ENCODE measurements at places on chromosomes 5 and 9. TPM values are rescaled to one million over a fixed set of nuclear protein-coding genes. Genes with fewer than 3 reads are reported as not detected.

The MSX2 gene
- not detected for total RNA-seq

The GNA14 gene
- not detected for total RNA-seq

The IL3 gene
- 0.25 TPM for total RNA-seq

The FBXO10 gene
- total RNA-seq: 3.6 TPM

GRCh38 chr5:150376799-150377771 is 19.6 kb downstream of the TCOF1 start:
- DNase-seq: no peak
- no peak overlapping the region for H3K4me3 ChIP-seq
- no peaks in the 10 kb centered on the region for H3K27me3 ChIP-seq
- H3K4me1 ChIP-seq: peaks cover 9% of the 10 kb centered on the region
- H3K36me3 ChIP-seq: peaks cover 51% of the 10 kb centered on the region

The IRX1 gene
- total RNA-seq: not detected

DNA sequence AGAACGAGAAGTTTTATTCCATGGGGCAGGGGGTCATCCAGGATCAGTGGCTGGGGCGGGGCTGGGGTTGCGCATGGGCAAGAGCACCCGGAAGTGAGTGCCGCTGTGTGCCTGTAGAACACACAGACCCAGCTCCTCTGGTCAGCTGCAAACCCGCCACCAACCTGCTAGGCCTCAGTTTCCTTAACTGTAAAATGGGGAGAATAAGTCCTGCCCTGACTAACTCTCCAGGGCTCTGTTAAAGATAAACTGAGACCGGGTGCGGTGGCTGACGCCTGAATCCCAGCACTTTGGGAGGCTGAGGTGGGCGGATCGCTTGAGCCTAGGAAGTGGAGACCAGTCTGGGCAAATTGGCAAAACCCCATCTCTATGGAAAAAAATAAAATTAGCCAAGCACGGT is 152.2 kb downstream of the GABBR2 start:
- no peak for DNase-seq
- H3K36me3 ChIP-seq: no peaks in the 10 kb centered on the region
- H3K27ac ChIP-seq: no peak overlapping the region
- no peak overlapping the region for H3K4me3 ChIP-seq
- no peaks in the 10 kb centered on the region for H3K4me1 ChIP-seq
- H3K27me3 ChIP-seq: peaks cover 10% of the 10 kb centered on the region

DNA sequence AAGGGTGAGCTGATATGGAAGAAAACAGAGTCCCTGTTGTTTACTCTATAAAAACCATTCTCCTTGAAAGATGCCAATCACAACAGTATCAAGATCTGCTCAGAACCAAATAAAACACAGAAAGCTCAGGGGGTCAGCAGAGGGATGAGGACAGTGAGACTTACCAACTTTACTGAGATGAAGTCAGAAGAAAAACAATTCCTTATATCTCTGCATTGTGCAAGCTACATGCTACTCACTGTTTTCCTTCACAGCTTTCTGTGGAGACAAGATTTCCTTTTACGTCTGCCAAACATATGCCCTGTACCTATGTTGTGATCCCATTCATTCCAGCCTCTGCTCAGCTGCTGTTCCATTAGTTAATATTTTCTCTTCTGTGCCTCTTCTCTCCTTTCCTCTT is 185.6 kb downstream of the TSSK1B start:
- H3K4me1 ChIP-seq: peaks cover 10% of the 10 kb centered on the region
- no peak for DNase-seq
- no peak overlapping the region for H3K4me3 ChIP-seq
- H3K27me3 ChIP-seq: no peaks in the 10 kb centered on the region
- H3K27ac ChIP-seq: no peak overlapping the region

DNA sequence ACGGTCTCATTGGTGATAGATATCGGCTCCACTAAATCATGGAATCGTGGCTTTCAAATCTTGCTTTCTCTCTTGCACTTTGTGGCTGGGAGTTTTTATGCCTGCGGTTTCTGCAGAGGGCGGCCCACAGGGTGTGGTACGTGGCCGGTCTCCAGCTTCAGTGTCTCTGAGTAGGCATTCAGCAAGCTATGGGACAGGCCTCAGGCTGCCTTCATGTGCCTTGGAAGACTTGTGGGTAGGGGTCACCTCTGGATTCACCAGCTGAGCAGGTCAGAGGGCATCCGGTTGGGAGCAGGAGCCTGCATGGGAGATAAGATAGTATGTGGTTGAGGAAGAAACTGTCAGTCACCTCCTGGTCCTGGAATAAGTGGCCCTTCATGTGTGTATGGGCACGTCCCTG is 47.7 kb downstream of the AMBP start:
- H3K36me3 ChIP-seq: no peaks in the 10 kb centered on the region
- no peak for DNase-seq
- H3K27ac ChIP-seq: no peak overlapping the region
- H3K4me3 ChIP-seq: no peak overlapping the region
- no peaks in the 10 kb centered on the region for H3K4me1 ChIP-seq

The CCL27 gene
- total RNA-seq: not detected

DNA sequence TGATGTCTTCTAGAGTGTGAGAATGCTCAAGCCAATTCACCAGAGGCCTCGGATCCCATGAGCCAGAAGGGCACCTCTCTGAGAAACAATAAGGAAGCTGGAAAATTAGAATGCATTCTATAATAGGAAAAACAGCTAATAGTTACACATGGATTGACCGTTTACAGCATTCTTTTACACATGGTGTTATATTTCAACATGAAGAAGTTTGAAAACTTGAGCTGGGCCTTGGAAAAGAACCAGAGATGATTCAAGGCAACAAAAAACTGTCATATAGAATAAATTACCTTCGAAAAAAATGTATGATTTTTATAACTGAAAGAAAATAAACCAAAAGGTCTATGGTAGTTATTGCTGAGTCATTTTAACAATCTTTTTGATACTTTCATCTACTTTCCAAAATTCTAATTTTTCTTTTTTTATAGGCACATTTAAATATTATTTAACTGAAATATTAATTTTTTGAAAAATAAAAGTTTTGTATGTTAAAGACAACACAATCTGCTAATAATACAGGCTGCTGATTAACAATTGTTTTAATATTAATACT is 6.2 kb downstream of the SH3TC2 start:
- H3K4me1 ChIP-seq: no peaks in the 10 kb centered on the region
- DNase-seq: no peak

DNA sequence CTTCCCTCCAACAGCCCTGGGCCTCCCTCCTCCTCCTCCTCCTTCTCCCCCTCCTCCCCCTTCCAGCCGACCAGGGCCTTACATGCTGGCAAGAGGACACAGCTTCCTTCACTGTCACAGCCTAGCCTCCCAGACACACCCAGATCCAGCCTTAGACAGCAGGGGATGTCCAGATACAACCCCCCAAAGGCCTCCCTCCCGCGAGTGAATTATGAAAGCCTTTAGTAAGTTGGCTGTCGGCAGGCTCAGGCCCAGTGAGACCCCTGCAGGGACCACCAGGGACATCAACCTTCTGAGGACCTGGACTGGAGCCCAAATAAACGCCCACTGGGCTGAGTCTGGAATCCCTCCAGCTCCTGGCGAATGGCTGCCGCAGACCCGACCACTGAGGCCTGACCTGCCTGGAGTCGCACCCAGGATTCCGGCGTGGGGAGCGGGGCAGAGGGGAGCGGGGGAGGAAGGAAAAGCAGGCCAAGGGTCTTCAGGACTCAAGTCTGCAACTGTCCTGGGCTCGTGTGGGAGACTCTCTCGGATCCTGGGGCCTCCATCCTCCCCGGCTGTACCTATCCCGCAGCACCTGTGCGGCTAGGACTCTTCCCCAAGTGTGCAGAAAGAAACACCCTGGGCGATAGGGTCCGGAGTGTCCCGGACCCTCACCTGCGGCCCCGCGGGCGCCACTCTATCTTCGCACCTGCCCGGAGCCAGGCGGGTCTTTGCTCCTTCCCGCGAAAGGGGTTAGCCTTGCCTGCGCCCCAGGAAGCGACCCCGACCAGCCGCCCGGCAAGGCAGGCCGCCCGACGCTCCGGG is 705 bp downstream of the SEPTIN8 start:
- no peak overlapping the region for H3K27ac ChIP-seq
- DNase-seq: peak; percentile 12
- peak overlapping the region; percentile 63 for H3K4me3 ChIP-seq
- peaks cover 8% of the 10 kb centered on the region for H3K4me1 ChIP-seq

GRCh38 chr5:60483050-60483449 is 216.9 kb downstream of the DEPDC1B start:
- H3K27me3 ChIP-seq: no peaks in the 10 kb centered on the region
- no peak overlapping the region for H3K4me3 ChIP-seq
- H3K4me1 ChIP-seq: no peaks in the 10 kb centered on the region
- no peaks in the 10 kb centered on the region for H3K36me3 ChIP-seq
- no peak overlapping the region for H3K27ac ChIP-seq

The BARHL1 gene
- total RNA-seq: not detected

- H3K27ac ChIP-seq: no peak overlapping the region
- H3K36me3 ChIP-seq: no peaks in the 10 kb centered on the region
- no peak for DNase-seq
- H3K27me3 ChIP-seq: no peaks in the 10 kb centered on the region
Observed at GRCh38 chr5:133467826-133468463, 144.4 kb downstream of the FSTL4 start.

DNA sequence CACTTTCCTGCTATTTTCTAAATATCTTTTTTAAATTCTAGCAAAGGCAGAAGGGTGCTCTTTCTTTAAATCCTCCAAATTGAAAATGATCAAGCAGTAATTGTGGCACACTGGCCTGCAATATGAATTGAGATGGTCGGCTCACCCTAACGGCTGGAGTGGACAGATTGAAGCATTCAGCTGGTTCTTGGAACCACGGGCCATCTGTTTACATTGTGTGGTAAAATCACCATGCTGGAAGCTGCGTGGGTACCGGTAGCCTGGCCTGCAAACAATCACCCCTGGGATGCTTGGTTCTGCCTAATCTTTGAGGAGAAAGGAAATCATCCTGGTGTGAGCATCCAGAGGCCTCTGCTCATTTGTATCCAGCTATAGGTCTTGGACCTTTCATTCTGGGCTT is 289.3 kb downstream of the ZNF608 start:
- no peak overlapping the region for H3K4me3 ChIP-seq
- no peaks in the 10 kb centered on the region for H3K36me3 ChIP-seq
- H3K27me3 ChIP-seq: no peaks in the 10 kb centered on the region
- DNase-seq: no peak
- H3K4me1 ChIP-seq: peaks cover 5% of the 10 kb centered on the region
- no peak overlapping the region for H3K27ac ChIP-seq

The NDUFB6 gene
- 63.4 TPM for total RNA-seq

The ECSCR gene
- total RNA-seq: not detected

GRCh38 chr5:150448952-150449516 is 505 bp downstream of the RPS14 start:
- H3K27me3 ChIP-seq: no peaks in the 10 kb centered on the region
- peak overlapping the region; percentile 100 for H3K27ac ChIP-seq
- H3K4me1 ChIP-seq: peaks cover 30% of the 10 kb centered on the region
- DNase-seq: no peak

DNA sequence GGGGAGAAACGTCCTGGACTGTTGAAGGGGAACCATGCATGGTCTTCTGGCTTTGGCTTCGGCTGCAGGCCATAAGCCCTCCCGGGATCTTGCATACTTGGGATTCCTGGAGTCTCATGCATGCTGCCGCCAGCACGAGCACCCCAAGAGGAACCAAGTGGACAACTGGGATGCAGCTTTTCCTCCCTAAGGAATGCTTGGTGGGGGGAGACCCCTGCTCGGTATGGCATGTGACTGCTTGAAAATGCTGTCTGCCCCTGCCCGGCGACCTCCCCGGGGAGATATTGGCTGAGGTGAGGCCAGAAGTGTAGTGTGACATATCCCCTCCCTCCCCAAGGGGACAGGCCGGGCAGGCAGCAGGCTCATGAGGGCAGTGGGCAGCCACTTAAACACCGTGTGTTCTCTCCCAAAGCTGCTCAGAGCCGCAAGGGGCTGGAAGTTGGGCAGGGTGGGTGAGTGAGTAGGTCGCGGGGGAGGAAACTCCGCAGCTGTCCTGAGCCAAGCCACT is 15.7 kb downstream of the TMEM171 start:
- H3K4me3 ChIP-seq: no peak overlapping the region
- H3K4me1 ChIP-seq: no peaks in the 10 kb centered on the region
- H3K27me3 ChIP-seq: peaks cover 46% of the 10 kb centered on the region
- H3K36me3 ChIP-seq: no peaks in the 10 kb centered on the region

The PRR16 gene
- total RNA-seq: not detected

DNA sequence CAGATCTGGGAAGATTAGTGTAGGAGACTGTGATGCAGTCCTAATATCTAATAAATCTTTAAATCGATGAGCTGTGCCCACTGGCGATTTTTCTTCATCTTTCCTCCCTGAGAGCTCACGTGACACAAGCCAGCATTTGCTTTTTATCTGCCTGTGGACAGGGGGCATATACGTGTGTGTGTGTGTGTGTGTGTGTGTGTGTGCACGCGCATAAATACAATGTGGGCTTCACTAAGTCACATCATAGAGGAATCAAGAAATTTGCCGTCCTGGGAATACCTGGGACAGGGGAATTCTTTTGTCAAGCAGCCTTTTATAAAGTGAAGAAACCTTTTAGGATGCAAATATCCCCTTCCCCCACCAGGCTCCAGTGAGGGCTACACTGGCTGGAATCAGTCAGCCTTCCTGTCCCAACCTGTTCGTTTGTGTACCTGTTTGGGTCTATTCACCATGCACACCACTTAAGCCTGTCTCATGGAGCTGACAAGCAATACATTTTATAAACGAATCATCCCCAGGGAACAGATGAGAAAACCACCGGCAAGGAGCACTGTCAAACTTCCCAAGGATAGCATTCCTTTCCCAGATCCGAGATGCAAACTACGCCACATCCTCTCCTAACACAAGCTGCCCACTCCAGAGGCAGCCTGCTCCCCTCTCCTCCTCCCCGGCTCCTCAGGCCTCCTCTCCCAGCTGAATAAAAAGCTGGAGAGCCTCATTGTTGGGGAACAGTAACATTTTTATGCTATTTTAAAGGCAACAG is 2.7 kb downstream of the EPB41L4B start:
- peaks cover 11% of the 10 kb centered on the region for H3K4me1 ChIP-seq
- no peak for DNase-seq
- no peak overlapping the region for H3K4me3 ChIP-seq
- no peak overlapping the region for H3K27ac ChIP-seq
- H3K27me3 ChIP-seq: peaks cover 63% of the 10 kb centered on the region

DNA sequence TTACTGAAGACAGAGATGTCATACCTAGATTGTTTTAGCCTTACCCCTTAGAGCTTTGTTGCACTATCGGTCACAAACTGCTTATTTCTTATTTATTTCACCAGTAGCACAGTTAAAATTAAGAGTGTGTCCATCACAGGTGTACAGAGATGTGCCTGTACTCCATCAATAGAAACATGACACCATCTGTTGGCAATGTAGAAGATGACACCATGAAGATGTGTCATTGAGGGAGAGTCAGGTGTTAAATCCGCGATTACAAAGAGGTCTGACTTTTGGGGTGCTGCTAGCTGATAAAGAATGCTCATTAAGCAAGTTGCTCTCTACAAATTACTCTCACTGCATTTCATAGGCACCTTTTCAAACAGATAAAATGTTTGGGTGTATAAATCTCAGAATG is 164.4 kb downstream of the SMARCA2 start:
- no peak for DNase-seq
- peaks cover 11% of the 10 kb centered on the region for H3K4me1 ChIP-seq
- H3K27ac ChIP-seq: peak overlapping the region; percentile 16
- H3K4me3 ChIP-seq: no peak overlapping the region
- peaks cover 16% of the 10 kb centered on the region for H3K36me3 ChIP-seq

GRCh38 chr5:141657937-141658545 is 6.8 kb upstream of the FCHSD1 start:
- H3K4me3 ChIP-seq: no peak overlapping the region
- no peaks in the 10 kb centered on the region for H3K27me3 ChIP-seq
- H3K4me1 ChIP-seq: peaks cover 10% of the 10 kb centered on the region
- peak; percentile 55 for DNase-seq
- H3K27ac ChIP-seq: no peak overlapping the region
